ENCODE measurements at places on chromosomes 11 and 22.
A peak's percentile ranks its signal among the peaks of the same experiment; 100 is the strongest.

DNA sequence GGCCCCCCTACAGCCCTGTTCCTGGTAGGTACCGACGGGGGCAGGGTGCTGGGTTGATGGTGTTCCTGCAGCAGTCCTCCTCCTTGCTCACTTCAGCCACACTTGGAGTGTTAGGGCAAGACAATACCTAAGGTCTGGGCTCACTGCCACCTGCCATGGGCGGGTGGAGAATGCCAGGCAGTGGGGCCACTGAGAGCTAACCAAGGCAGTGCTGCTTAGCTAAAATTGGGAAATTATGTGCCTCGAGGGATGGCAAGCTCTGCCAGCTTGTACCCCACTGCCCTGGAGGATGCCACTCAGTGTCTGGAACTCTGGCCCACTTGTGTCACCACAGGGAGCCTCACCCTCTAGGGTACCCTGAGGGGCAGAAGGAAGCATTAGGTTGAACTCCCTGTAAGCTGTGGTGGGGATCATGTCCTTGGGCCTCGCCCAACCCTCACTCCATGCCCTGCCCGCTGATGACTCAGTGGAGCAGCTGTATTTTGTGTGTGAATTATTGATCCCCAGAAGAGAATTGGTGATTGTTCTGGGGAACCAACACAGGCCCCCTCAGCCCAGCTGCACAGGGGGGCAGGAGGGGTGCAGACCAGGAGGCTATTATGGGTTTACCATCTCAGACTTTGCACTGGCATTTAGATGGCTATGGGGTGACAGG lies 17.7 kb downstream of the PHLDB1 start:
- no peak for DNase-seq

DNA sequence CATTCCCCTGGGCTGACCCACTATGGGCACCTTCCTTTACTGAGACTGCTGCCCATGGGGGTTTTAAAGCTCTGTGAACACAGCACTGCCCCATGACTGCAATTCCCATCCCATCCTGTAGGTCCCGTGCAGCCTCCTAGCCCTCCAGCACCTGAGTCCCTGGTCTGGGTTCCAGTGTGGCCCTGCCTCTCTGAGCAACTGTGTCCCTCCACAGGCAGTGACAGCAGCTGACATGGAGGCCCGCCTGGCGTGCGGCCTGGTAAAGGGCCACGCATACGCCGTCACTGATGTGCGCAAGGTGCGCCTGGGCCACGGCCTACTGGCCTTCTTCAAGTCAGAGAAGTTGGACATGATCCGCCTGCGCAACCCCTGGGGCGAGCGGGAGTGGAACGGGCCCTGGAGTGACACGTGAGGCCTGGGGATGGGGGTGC lies 12.6 kb downstream of the OMP start:
- no peak for DNase-seq

- DNase-seq: peak; percentile 24
These were observed 789 bp upstream of the KDM2A start for GRCh38 chr11:67118181-67118766.

- DNase-seq: no peak
These were observed 62.7 kb downstream of the CSTPP1 start for GRCh38 chr11:46999217-46999616.

DNA sequence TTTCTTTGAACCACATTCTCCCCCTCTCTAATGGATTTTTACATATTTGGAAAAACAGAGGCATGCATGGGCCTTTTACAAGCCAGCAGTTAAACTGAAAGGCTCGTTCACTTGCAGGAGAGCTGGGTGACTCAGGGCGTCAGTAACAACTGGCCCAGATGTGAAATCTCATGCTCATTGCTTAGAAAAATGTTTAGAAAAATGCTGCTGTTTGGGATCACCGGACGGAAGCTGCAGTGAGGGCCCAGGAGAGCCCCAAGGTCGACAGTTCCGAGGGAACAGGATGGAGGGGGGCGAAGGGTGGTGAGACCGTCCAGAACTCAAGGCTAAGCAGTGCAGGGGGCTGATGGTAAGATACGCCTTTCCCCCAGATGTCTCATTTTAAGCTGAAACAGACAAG lies 41.7 kb upstream of the SMTN start:
- DNase-seq: no peak

- DNase-seq: no peak
These were observed 9.7 kb upstream of the GRK2 start for GRCh38 chr11:67256477-67257135.

GRCh38 chr11:128865490-128865889 lies 1.6 kb downstream of the KCNJ1 start:
- no peak for DNase-seq

- DNase-seq: no peak
These were observed 102.8 kb upstream of the NCAM1 start for GRCh38 chr11:112858289-112859023.

DNA sequence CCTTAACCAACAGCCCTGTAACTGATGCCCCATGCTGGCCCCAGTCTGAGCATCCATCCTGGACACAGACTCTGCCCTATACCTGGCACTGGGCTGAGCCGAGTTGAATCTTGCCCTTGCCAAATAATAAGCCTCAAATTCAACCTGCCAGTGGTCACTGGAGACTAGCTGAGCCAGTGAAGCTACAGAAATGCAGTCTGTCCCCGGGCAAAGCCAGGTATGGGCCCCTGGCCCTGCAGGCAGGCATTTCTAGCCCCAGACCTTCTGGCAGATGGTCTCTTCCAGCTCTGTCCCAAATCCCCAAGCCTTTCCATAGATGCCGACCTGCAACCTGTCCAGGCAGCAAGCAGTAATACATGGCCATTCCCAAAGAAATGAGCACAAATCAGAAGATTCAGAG lies 4.7 kb downstream of the CLPB start:
- no peak for DNase-seq

DNA sequence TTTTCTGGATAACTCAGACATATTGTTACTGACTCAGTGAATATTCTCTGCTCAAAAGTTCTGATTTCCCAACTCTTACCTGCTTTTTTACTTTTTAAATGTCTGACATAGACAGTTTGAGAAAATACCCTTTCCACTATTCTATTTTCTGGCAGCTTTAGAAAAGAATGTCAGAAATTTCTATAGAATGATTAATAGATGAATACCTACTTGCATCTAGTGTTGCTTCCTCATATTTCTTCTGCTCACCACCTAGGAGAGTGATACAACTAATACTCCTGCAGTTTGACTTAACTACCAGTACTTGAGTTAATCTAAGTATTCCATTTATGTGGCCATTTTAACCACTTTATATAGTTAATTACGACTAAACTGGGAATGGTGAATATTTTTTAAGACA lies 55.2 kb downstream of the KDM2A start:
- DNase-seq: no peak

DNA sequence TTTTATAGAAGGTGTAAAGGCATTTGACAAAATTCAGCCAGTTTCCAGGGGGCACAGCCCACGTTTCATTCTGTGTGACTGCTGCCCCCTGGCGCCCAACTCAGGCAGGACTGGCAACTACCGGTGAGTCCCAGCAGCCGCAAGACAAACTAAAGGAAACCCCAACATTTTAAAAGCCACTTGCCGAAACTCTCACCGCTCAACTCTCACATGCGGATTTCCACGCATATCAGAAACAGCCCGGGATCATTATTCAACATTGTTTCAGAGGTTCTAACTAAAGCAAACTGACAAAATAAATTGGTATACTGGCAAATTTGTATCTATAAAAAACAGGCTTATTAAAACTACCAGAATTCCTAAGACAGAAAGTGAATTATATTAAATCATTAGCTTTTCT lies 48.2 kb downstream of the MORC2 start:
- DNase-seq: peak; percentile 41

DNA sequence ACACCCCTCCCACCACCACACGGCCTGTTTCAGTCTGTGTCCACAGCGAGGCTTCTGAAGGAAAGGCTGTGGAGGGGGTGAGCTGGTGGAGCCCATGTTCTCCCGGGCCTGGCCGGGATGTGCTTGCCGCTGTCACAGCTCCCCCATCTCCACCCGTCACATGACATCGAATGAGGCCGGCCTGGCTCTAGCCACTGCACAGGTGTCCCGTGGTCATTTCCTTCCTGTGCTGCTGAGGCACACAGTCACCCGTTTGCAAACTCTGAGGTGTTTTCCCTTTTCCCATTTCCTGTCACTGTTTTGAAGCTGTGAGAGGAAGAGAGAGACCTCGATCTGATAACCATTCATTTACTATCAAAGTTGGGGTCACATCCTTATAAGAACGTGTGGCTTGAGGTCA lies 55.7 kb upstream of the CLDN5 start:
- no peak for DNase-seq

Measured in left renal cortex interstitium (tissue), 4 donors.